AG04449 (cell line): ENCODE measurements at places on chromosomes 7 and 10.

DNA sequence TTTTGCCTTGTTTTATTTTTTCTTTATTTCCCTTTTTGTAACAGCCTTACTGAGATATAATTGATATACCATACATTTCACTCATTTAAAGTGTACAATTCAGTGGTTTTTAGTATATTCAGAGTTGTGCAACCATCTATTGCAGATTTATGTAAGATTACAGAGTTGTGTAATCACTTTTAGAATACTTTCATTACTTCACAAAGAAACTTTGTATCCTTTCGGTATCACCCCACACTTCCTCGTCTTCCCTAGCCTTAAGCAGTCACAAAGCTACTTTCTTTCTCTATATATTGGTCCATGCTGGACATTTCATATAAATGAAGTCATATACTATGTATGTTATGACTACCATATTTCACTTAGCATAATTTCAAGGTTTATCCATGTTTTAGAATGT lies 74.6 kb downstream of the ATRNL1 start:
- no peak for DNase-seq

GRCh38 chr10:21264271-21264670 lies 261.2 kb downstream of the SKIDA1 start:
- no peak for DNase-seq

- DNase-seq, result no peak
Measured at GRCh38 chr7:25408876-25409275, 180.6 kb upstream of the NPVF start.

DNA sequence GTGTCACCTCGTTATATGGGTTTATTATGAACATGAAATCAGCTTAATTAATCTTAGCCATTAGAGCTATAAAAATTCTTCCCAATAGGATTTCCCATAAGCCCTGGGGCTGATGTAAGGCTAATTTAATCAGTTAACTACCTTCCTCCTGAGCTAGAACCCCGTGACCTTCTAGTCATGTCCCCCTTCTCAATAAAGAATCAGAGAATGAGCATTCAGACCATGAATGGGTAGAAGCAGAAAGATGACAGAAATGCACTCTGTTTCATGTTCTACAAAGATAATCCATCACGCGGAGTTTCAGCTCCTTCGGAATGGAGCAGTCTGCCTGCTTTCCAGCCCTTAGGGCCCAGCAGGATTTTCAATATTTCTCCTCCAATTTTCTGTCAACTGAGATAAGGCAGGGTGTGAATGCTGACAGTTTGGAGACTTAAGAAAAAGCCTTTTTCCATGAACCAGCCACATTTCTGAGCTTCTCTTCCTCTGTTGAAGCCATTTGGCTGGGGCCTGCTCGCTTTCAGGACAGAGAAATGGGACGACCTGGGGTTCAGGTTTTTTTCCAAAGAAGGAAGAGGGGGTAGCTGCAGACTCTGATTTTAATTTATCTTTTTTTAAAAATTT lies 211.0 kb downstream of the NEBL start:
- DNase-seq, result no peak
